ENCODE measurements at places on chromosomes 2 and 18.

DNA sequence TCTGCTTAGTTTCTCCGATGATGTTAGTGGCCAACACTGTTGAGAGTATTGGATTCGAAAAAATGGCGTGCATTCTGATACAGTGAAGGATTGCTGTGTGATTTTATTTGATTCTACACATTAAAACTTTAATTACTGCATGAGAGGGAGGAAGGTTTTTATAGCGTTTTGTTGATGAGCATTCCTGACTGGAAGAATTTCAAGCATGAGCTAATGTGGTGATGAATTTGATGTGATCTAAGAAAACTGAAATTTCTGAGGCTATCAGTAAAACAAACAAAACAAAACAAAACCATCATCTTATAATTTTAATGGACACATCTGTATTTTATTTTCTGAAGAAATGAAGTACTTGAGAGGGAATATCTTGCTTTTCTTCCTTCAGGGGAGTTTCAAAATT is 59.6 kb downstream of the ITGB6 start:
- no peak for DNase-seq

- DNase-seq, result no peak
Measured at GRCh38 chr2:149743842-149744448, 156.4 kb upstream of the MMADHC start.

DNA sequence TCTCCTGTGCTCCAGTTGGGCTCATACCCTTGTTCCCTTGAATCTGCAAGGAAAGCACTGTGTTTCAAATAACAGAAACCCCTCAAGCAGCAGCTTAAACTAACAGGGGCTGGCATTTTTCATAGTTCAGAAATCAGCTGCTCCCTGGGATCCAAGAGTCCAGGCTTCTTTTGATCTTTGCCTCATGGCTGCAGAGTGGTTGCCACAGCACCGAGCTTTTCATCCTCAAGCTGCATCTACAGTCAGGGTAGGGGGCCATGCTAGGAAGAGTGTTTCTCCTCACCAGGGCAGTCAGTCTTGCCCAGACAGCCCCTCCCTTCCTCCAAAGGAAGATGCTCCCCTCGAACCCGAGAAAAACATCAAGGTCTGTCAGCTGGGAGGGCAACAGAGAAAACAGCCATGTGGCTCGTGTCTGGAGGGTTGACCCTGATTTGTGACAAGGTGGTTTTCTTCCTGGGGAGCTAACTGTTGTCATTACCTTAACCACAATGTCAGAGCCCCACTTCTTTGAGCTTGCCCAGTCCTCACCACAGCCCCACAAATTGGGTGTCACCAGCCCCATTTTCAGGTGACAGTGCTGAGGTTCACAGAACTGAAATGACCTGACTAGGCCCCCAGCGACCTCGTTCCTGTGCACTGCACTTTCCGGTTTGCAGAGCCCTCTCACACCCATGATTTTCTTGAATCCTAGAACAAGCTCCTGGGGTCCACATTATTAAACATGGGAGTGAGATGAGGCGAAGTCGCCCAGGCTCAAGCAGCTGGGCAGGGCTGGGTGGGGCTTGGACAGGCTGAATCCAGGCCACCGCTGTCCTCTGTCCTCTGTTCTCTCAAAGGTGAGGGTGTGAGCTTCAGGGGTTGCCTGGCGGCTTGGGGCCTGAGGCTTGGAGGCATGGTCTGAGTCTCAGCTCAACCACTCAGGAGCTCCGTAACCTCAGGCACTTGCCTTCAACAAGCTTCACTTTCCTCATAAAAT is 21.9 kb downstream of the ATOH8 start:
- DNase-seq, result no peak

GRCh38 chr2:158097481-158097880 is 4.2 kb upstream of the UPP2 start:
- no peak for DNase-seq

GRCh38 chr2:159855557-159856061 is 57.6 kb upstream of the CD302 start:
- DNase-seq, result no peak

DNA sequence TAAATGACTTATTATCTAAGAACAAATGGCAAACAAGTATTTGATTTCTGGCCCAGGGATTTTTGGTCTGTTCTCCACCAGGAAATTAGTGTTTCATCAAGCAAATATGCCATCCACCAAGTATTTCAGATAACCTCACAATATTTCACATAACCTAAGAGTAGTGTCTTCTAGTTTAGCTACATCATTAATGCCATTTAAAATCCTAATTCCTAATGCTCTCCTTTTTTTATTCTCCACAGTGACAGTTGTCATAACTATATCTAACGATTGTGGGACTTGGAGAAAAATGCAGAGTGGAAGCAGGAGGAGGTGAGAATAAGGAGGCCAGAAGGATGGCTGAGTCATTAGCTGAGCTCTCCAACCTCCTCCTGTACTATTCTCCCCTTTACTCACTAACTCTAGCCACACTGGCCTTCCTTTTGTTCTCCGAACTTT is 58.5 kb upstream of the CTLA4 start:
- no peak for DNase-seq

DNA sequence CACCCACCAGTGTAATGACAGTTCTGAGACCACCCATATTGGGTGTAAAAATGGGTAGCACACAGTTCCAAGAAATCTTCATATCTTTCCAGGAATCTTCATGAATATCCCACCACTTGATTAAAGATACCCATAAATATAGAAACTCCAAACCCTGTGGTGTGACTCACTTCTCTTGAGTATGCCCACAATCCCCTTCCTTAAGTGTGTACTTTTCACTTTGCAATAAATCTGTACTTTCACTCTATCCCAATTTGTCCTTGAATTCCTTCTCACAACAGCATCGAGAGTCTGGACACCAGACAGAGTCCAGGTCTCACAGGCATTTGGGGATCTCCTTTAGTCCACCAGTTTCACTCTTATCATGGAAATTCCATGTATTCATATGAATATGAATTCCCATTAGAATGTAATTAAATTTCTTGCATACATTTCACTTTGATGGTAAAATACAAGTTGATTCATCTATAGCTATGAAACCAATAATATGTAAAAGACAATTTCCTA is 287.0 kb upstream of the SESTD1 start:
- no peak for DNase-seq

- DNase-seq, result no peak
Measured at GRCh38 chr2:47172156-47172921, 17.2 kb upstream of the STPG4 start.

GRCh38 chr2:37472959-37473358 is 128.5 kb downstream of the QPCT start:
- DNase-seq, result no peak

DNA sequence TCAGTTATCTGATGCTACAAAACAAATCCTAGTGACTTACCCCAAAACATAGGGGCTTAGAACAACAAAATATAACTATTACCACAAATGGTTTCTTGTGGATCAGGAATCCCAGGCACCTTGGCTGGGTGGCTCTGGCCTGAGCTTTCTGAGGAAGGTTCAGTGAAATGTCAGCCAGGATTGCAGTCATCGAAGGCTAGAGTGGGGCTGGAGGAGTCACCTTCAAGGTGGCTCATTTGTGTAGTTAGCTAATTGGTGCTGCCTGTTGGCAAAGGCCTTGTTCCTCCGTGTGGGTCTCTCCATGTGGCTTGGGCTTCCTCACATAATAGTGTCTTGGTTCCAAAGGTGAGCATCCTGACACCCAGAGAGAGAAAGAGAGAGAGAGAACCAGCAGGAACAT is 57.4 kb downstream of the COPS8 start:
- DNase-seq, result no peak

- no peak for DNase-seq
Measured at GRCh38 chr2:106316915-106317314, 122.8 kb upstream of the UXS1 start.

GRCh38 chr2:84846741-84847142 is 34.1 kb downstream of the TRABD2A start:
- DNase-seq, result no peak

DNA sequence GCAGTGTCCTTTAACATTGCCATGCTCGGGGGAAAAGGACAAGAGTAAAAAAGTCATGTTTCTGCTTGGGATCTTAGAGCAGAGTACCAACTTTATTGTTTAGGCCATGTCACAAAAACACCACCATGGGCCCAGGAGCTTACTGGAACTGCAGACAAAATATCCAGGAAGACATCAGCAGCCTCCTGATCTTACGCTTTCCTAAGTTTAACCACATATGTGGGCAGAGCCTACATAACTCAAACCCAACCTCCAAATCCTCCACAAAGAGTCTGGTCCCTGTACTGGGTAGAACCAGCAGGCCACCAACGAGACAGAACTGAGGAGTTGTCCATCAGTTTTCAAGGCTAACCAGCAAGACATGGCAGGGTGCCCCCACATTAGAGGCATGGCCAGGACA is 10.3 kb downstream of the GALNT14 start:
- no peak for DNase-seq

DNA sequence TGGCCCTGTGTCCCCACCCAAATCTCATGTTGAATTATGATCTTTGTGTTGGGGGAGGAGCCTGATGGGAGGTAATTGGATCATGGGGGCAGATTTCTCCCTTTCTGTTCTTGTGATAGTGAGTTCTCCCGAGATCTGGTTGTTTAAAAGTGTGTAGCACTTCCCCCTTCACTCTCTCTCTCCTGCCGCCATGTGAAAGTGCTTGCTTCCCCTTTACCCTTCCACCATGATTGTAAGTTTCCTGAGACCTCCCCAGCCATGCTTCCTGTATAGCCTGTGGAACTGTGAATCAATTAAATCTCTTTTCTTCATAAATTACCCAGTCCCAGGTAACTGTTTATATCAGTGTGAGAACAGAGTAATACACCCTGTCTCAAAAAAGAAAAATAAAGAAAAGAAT is 25.5 kb downstream of the LRRFIP1 start:
- DNase-seq, result no peak

GRCh38 chr2:163481515-163481914 is 254.3 kb downstream of the FIGN start:
- DNase-seq, result no peak

- DNase-seq, result no peak
Measured at GRCh38 chr2:21469564-21469963, 345.8 kb downstream of the TDRD15 start.

GRCh38 chr2:10095175-10095574 is 15.0 kb upstream of the CYS1 start:
- no peak for DNase-seq

GRCh38 chr2:144067506-144067905 is 452.4 kb downstream of the ZEB2 start:
- DNase-seq, result no peak

DNA sequence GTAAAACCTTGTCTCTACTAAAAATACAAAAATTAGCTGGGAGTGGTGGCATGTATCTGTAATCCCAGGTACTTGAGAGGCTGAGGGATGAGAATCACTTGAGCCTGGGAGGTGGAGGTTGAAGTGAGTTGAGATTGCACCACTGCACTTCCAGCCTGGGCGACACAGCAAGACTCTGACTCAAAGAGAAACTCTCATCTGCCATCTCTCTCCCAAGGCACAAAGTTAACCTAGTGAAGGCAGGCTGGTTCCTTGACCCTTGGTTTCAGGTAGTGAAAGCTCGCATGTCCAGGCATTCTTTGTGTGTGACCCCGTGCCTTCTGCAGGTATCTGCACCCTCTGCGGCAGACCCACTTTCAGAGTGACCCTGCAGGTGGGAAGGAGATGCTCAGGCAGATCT is 100.0 kb downstream of the WDSUB1 start:
- no peak for DNase-seq

- no peak for DNase-seq
Measured at GRCh38 chr2:30380824-30381223, 66.2 kb upstream of the LCLAT1 start.

- no peak for DNase-seq
Measured at GRCh38 chr2:137981112-137981656, 16.9 kb downstream of the HNMT start.

DNA sequence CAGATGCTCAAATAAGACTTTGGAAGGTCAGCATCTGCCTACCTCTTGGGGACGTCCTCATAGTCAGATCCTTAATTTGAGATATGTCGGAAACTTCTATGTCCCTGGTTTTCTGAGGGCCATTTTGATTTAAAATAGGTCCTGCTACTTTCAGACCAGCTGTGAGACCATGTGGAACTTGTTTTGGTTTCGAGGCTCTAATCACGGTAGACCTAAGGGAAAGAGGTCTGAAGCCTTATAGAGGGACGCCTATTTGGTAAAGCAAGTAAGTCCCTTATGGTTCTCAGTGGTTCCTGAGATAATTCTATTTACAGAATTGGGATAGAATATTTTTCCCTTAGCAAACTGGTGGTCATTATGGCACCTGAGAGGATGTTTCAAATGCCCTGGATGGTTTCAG is 75.1 kb downstream of the RFTN2 start:
- DNase-seq, result no peak

GRCh38 chr2:239880396-239880795 is 144.7 kb downstream of the NDUFA10 start:
- DNase-seq, result no peak

- DNase-seq, result no peak
Measured at GRCh38 chr18:6088432-6088831, 193.1 kb upstream of the TMEM200C start.

DNA sequence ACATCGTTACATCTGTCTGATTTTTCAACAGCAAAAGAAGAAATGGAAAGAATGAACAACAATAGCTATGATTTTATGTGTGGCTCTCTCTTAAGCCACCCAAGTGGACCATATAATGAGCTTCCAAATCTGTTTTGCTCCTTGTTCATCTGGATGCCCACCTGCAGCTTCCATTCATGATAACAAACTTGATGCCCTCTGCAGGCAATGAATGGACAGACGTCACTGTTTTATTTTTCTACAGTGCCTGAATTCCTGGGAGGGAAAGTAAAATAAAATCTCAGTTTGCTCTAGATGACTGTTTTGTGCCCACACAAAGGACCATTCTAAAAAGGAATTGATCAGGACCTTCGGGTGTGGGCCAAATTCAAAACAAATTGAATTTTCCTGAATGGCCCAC is 5.0 kb downstream of the MREG start:
- DNase-seq, result no peak

DNA sequence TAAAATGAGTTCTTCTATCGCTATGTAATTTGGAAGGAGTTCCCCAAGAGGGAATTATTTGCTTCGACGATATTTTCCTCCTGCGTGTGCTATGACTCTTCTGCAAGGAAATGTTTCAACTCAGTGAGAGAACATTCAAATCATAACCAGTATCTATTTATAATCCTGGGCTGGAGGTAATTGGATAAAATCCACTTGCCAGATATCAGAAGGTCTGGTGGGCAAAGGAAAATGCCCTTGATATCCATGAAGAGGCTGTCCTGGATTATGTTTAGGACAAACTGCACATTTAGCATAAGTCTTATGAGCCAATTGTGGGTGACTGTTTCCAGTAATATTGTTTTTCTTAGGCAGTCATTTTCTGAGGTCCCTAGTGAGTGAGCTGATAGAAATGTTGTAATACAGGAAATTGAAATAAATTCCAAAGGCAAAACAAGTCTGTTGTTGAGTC is 17.7 kb downstream of the RPIA start:
- DNase-seq, result no peak

DNA sequence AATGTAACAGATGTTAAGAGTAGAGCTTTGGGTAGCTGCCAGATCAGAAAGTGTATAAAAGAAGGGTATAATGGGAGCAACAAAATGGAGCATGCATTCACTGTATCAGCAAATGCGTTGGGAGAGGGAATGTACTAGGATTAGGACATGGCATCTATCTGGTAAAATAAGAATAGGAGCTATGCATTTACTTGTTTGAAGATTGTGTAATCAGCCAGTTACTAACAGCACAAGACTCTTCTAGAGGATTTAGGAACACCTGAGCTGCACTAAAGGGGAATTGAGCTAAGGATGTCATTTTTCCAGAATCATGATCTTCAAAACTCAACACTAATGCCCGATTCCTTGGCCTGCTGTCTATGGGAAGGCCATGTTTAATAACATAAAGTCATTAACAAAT is 394.2 kb upstream of the TNP1 start:
- no peak for DNase-seq
